ENCODE measurements at places on chromosomes 12 and 14.
A peak's percentile ranks its signal among the peaks of the same experiment; 100 is the strongest.

DNA sequence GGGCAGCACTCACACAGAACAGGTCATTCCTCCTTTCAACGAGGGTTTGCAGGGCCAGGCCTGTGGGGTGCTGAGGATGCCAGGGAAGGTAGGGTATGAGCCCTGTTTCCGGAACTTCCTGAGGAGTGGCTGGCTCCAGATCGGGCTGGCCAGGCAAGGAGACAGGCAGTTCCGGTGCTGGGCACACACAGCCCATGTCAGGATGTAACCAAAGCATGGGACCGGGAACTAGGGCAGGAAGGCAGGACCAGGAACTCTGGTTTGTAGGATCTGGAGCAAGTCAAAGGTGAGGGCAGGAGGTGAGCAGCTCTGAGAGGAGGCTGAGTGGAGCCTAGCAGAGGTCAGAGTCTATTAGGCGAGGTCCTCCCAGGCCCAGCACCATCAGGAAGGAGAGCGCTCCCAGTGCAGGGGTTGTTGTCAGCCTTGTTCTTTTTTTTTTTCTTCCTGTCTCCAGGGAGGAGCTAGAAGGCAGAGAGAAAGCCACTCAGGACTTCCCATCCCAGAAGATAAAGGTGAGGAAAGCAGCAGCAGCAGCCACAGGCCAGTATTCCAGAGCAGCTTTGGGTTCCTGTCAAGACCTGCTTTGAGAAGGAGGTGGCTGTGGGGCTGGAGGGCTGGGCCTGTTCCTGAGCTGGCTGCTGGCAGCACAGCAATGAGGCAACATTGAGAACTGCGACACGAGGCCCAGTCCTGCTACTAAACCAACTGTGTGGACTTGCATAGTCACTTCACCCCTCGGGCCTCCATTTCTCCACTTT is 49.0 kb upstream of the PTGR2 start:
- DNase-seq: no peak

DNA sequence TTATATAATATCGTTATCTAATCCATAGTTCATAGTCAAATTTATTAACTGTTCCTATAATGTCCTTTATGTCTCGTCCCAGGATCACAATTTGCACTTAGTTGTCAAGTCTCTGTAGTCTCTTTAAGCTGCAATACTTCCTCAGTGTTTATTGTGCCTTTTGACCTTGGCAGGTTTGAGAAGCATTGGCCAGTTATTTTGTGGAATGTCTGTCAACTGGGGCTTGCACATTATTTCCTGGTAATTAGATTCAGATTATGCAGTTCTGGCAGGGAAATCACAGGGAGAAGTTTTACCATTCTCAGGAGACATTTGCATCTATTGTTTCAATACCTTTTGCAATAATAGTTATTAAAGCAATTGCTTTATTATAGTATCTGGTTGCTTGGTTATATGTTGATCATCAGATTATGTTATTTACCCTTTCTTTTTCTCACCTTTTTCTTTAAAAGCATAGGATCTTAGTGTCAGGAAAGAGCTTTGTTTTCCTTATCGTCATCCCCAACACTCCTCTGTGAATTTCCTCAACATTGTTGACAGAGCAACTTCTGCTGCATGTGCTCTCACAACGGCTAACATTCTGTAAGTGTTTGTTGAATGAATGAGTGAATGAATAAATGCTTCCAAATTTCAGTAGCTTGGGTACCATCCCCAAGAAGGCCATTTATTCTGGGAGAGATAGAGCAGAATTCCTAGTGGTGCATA is 3.7 kb upstream of the ART4 start:
- DNase-seq: no peak

DNA sequence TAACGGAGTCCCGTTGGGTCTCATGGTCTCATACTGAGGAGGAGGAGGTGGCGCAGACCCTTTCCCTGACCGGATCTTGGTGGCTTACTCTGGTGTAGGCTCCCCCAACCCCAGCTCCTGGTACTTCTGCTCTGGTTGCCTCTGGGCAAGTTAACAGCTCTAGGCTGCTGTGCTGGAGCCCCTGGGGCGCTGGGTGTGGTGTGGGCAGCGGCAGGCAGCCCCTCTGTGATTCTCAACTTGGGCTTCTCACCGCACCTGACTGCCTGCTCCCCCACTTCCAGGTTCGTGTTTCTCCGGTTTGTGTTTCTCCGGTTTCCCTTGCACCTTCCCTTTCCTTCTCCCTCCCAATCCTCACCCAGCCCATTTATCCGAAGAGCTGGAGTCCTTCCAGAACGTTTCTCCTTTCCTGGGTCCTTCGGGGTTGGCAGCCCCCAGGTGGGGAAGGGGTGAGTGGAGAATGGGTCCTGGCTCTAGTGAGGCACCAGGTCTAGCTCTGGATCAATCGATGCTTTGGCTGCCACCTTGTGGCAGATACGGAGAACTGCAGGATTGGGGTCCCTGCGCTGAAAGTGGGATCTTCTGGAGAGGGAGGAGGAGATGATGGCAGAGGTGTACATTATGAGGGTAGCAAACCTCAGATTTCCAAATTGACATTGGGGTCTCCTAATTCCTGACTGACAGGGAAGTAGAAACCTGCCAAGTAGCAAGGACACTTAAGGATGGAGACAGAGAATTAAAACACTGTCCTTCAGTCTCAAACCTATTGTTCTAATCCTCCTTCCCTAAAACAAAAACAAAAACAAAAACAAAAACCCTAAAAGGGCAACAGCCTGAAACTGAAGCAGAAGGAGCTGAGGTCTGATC is 8.3 kb downstream of the CISTR start:
- DNase-seq: peak; percentile 45

GRCh38 chr14:99205086-99205688 is 66.8 kb downstream of the BCL11B start:
- DNase-seq: no peak

DNA sequence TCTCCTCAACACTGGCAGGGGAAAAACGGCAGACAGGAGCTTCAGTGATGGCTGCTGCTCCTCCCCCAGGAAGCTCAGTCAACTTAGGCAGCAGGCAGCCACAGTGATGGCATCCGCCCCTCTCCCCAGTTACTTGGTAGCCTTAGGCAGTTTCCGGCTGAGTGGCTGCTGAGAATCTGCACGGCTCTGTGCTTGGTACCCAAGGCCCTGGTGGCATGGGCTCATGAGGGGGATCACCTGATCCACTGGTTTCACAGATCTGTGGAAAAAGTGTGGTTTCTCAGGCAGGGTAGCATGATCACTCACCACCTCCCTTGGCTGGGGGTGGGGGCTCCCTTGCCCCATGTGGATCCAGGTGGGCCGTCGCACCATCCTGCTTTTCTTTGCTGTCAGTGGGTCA is 244.6 kb upstream of the MDGA2 start:
- no peak for DNase-seq

DNA sequence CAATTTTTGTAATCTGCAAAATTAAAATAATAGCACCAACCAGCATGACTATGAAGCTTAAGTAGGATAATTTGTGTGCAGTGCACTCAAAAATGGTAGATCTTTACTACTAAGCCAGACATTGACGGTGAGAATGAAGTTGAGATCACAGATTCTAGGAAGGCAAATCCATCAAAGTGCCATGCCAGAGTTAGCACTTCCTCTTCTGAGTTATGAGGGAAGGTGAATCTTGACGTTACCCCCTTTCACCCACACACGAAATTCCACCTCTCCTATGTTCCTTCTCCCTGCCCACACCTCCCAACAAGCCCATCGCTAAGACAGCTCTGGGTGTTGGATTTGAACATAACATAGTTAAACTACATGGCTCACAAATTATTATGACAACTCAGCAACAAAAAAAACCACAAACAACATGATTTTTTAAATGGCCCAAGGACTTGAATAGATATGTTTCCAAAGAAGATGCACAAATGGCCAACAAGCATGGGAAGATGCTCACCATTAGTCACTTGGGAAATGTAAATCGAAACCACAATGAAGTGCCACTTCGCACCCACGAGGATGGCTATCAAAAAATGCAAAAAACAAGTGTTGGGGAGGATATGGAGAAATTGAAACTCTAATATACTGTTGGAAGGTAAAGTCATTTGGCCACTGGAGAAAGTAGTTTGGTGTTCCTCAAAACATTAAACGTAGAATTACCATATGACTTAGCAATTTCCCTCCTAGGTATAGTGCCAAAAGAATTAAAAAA is 119.3 kb upstream of the RAP1B start:
- DNase-seq: no peak

- no peak for DNase-seq
Observed at GRCh38 chr12:55974308-55974730, 441 bp downstream of the RAB5B start.

DNA sequence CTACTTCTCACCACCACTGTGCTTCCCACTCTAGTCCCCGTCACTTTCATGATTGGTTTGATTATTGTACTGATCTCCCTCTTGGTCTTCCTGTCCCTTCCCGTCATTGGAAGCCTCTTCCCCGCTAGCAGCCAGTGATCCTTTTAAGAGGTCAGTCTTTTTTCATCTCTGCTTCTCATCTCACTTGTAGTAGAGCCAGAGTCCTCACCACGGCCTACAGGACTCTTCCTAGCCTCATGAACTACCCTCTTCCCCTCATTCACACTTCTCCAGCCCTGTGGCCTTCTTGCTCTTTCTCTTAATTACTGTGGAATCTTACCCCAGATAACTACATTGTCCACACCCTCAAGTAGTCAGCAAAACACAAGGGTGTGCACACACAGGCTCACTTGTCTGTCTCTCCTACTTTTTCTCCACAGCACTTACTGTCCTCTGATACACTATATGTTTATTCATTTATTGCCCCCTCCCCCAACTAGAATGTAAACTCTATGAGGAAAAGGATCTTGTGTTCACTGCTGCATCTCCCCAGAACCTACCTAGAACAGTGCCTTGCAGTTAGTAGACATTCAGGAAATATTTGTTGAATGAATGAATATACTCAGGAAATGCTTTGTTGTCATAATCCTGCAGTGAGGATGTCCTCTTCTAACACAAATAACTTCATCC is 66.3 kb downstream of the CKB start:
- DNase-seq: no peak

- DNase-seq: no peak
Observed at GRCh38 chr12:12480074-12480473, 82.6 kb downstream of the DUSP16 start.

DNA sequence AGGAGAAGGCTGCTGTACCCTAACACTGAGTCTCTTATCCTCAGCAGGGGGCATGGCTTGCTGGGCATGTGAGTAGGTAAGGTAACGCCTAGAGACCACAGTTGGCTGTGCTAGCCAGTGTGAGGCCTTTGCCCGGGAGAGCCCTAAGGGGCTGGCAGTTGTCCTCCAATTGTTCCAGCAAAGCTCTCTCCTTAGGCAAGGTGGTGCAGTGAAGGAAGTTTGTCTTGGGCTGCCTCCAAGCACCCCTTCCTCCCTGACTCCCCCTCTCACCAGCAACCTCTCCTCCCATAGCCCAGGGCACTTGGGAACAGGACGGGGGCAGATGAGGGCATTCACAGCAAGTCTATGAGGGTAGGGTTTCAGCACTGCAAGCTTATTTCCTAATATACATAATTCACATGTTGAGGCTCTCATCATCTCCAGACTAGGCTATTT is 23.0 kb downstream of the LACRT start:
- no peak for DNase-seq

- DNase-seq: no peak
Observed at GRCh38 chr14:105077649-105077995, 12.4 kb upstream of the GPR132 start.

DNA sequence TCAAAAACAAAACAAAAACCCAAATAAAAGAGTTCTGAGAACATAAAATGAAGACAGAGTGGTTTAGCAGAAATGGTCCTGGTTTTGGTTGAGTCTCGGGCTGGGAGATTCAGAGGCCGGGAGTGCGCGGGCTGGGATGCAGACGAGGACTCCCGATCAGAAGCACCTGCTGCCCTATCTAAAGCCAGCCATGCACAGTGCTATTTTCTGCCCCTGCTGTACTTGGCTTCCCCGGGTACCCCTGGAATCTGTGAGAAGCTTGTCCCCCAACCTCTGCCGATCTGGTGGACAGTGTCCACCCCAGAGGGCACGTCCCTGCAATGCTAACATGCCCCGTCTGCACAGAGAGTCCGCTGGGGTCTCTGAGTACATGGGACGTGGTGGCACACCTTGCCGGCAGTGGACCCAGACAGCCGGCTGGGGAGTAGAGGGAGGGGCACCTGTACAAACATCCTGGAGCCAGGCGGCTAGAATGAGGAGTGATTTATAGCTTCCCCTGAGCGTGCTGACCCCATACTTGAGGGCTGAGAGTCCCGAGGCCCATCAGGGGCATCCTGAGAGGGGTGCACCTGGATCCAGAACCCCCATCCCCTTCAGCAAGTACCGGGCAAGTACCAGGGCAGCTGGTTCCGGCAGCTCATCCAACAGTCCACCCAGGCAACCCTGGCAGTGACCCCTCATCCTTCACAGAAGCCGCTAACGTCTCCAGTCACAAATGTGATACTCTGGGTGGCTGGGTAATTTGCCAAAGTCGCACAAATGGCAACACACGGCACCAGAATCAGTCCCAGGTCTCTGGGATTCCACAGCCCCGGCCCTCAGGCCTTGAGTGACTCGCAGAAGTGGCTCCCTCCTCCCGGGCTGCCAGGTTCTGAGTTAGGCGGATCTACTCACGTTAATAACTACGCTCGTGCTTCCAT is 37.1 kb downstream of the CHGA start:
- no peak for DNase-seq

GRCh38 chr14:96989306-96989705 is 192.1 kb downstream of the VRK1 start:
- no peak for DNase-seq

DNA sequence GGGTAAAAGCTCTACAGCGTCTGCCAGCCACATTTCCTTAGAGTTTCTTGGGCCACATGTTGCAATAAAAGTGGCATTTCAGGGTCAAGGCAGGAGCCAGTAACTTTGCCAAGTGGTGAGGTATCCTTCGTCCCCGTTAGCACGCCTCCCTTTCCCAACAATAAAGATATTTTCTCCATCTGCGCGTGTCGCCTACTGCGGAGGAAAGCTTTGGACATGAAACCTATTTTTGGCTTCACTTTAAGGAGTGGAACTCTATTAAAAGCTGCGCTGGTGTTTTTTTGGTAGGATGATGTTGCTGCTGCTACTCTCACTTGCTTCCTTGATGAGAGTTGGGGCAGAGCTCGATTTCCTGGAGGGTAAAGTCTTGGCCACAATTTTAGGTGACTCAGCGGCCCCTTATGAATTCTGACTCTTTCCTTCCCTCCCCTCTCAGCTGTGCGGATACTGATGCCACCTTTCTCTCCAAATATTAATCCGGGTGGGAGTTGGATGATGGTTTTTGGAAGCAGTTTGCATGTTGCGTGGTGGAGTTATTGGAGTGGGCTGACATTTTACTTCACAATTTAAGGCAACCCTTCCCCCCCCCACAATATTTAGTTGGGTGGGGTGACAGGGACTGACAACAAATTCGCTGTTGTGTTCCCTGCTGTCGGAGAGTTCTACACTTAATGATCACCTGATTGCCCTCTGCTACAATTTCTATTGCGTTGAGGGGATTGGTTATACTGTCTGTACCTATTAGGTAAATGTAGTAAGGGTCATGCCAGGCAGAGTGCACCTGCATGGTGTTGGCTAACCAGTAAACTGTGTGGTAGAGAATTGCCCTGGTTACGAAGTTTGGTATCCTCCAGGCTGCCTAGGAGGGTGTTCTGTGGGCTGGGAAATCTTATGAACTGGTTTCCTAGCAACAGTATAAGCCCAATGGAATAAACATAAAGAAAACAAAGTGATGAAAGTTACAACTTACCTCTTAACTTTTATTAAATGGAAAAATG is 1.1 kb downstream of the CCDC91 start:
- no peak for DNase-seq

Measured in hippocampal formation (tissue), 2 donors.